ENCODE measurements at places on chromosomes 2 and 18. TPM values are rescaled to one million over a fixed set of nuclear protein-coding genes. Genes with fewer than 3 reads are reported as not detected.

Gene BCL2L11
- polyA plus RNA-seq = 5.4 TPM

Gene GGCX
- 11.4 TPM for polyA plus RNA-seq

Gene NR4A2
- polyA plus RNA-seq = 46.7 TPM

Gene EFHD1
- polyA plus RNA-seq = 0.71 TPM

Gene ZNF24
- polyA plus RNA-seq = 46.4 TPM

Gene FBXO36
- polyA plus RNA-seq = 0.41 TPM

Gene EMX1
- polyA plus RNA-seq = not detected

Gene MC4R
- polyA plus RNA-seq = not detected

Gene MAP3K19
- not detected for polyA plus RNA-seq

- H3K36me3 ChIP-seq = no peaks in the 10 kb centered on the region
- no peaks in the 10 kb centered on the region for H3K4me1 ChIP-seq
- no peak overlapping the region for H3K4me3 ChIP-seq
- H3K27ac ChIP-seq = no peak overlapping the region
- DNase-seq = no peak
Measured at GRCh38 chr18:51824746-51825145, 515.3 kb upstream of the DCC start.

- H3K4me1 ChIP-seq = peaks cover 21% of the 10 kb centered on the region
- no peak overlapping the region for H3K27ac ChIP-seq
- H3K27me3 ChIP-seq = no peaks in the 10 kb centered on the region
- DNase-seq = peak; percentile 11
- no peaks in the 10 kb centered on the region for H3K36me3 ChIP-seq
- H3K4me3 ChIP-seq = no peak overlapping the region
Measured at GRCh38 chr18:56748698-56749268, 97.6 kb downstream of the WDR7 start.

DNA sequence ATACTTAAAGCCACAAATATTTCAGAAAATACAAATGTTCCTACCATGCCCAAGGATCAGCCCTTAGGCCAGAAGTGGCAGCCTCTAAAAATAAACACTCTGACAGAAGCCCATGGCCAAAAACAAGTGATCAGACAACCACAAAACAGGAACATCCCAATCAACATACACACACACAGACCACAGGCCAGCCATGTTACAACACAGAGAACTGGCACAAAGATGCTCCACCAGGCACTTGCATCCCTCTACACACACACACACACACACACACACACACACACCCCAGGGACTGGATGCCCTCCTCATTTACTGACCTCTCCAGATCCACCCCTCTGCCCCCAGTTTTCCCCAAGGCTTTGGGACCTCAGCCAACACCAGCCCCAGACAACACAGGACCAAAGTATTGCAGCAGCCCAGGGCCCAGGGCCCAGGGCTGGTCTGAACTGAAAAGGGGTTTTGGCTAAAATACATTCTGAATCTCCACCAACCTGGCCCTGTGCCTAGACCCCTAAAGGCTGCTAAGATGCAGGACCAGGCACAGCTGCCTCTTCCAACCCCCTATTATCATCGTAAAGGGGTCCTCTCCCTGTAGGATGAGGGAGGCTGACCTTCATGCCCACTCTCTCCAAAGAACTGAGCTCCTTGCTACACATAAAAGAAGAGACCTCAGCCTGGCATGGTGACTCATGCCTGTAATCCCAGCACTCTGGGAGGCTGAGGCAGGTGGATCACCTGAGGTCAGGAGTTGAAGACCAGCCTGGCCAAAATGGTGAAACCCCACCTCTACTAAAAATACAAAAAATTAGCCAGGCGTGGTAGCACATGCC is 151.4 kb downstream of the TNS1 start:
- H3K4me1 ChIP-seq = no peaks in the 10 kb centered on the region
- H3K36me3 ChIP-seq = no peaks in the 10 kb centered on the region
- no peak overlapping the region for H3K4me3 ChIP-seq
- peak overlapping the region; percentile 27 for H3K27ac ChIP-seq
- H3K27me3 ChIP-seq = peaks cover 9% of the 10 kb centered on the region

GRCh38 chr18:23722646-23723045 is 33.4 kb downstream of the LAMA3 start:
- no peaks in the 10 kb centered on the region for H3K4me1 ChIP-seq
- H3K27me3 ChIP-seq = peaks cover 10% of the 10 kb centered on the region
- H3K36me3 ChIP-seq = no peaks in the 10 kb centered on the region
- H3K27ac ChIP-seq = no peak overlapping the region
- no peak overlapping the region for H3K4me3 ChIP-seq
- DNase-seq = no peak

GRCh38 chr18:72502671-72503431 is 41.3 kb downstream of the CBLN2 start:
- H3K36me3 ChIP-seq = no peaks in the 10 kb centered on the region
- no peak for DNase-seq
- H3K4me1 ChIP-seq = no peaks in the 10 kb centered on the region
- H3K4me3 ChIP-seq = no peak overlapping the region

GRCh38 chr2:222797871-222798270 is 63.0 kb upstream of the ACSL3 start:
- H3K27me3 ChIP-seq = peaks cover 2% of the 10 kb centered on the region
- no peaks in the 10 kb centered on the region for H3K4me1 ChIP-seq
- H3K4me3 ChIP-seq = no peak overlapping the region
- no peak overlapping the region for H3K27ac ChIP-seq

DNA sequence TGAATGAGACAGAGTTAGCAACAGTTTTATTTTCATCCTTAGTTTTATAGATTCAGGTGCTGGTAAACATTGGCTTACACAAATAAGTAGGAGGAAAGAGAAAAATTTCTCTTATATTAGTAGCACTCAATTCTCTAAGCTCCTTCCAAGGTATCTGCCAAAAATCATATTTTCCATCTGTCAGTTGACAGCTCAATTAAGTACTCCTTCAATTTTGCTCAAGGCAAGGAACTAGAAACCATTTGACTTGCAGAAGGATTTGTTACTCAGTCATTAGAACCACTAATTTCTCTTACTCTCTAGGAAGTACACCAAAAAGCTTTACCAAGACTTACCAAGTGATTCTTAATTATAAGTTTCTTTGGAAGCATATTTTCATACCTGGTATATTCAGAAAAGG is 101.4 kb upstream of the ATP8B1 start:
- no peak overlapping the region for H3K27ac ChIP-seq
- no peaks in the 10 kb centered on the region for H3K4me1 ChIP-seq
- H3K36me3 ChIP-seq = no peaks in the 10 kb centered on the region
- no peak for DNase-seq

GRCh38 chr18:49015886-49016647 is 65.3 kb upstream of the SMAD7 start:
- no peak for DNase-seq
- H3K4me1 ChIP-seq = no peaks in the 10 kb centered on the region
- H3K4me3 ChIP-seq = no peak overlapping the region
- H3K36me3 ChIP-seq = no peaks in the 10 kb centered on the region

GRCh38 chr2:49719241-49719640 is 564.9 kb upstream of the FSHR start:
- H3K4me1 ChIP-seq = no peaks in the 10 kb centered on the region
- no peak overlapping the region for H3K4me3 ChIP-seq
- no peak overlapping the region for H3K27ac ChIP-seq
- H3K36me3 ChIP-seq = no peaks in the 10 kb centered on the region
- no peak for DNase-seq
- no peaks in the 10 kb centered on the region for H3K27me3 ChIP-seq

- H3K27me3 ChIP-seq = peaks cover 3% of the 10 kb centered on the region
- H3K27ac ChIP-seq = no peak overlapping the region
- no peaks in the 10 kb centered on the region for H3K36me3 ChIP-seq
- no peak for DNase-seq
Measured at GRCh38 chr2:159153463-159153862, 133.0 kb downstream of the WDSUB1 start.

GRCh38 chr18:44727291-44727690 is 46.6 kb downstream of the SETBP1 start:
- peak overlapping the region; percentile 88 for H3K27ac ChIP-seq
- peak overlapping the region; percentile 60 for H3K4me3 ChIP-seq
- no peak for DNase-seq

- H3K4me3 ChIP-seq = no peak overlapping the region
- DNase-seq = no peak
- H3K36me3 ChIP-seq = no peaks in the 10 kb centered on the region
- no peak overlapping the region for H3K27ac ChIP-seq
- no peaks in the 10 kb centered on the region for H3K4me1 ChIP-seq
Measured at GRCh38 chr18:1350931-1351450, 446.3 kb downstream of the ADCYAP1 start.

- no peak overlapping the region for H3K4me3 ChIP-seq
- peaks cover 19% of the 10 kb centered on the region for H3K4me1 ChIP-seq
- no peaks in the 10 kb centered on the region for H3K36me3 ChIP-seq
- H3K27ac ChIP-seq = no peak overlapping the region
Measured at GRCh38 chr2:55163274-55163721, 68.8 kb downstream of the CLHC1 start.

- no peak for DNase-seq
- peaks cover 10% of the 10 kb centered on the region for H3K4me1 ChIP-seq
- H3K4me3 ChIP-seq = no peak overlapping the region
- H3K36me3 ChIP-seq = no peaks in the 10 kb centered on the region
- no peaks in the 10 kb centered on the region for H3K27me3 ChIP-seq
Measured at GRCh38 chr18:58666176-58666575, 5.1 kb upstream of the MALT1 start.

DNA sequence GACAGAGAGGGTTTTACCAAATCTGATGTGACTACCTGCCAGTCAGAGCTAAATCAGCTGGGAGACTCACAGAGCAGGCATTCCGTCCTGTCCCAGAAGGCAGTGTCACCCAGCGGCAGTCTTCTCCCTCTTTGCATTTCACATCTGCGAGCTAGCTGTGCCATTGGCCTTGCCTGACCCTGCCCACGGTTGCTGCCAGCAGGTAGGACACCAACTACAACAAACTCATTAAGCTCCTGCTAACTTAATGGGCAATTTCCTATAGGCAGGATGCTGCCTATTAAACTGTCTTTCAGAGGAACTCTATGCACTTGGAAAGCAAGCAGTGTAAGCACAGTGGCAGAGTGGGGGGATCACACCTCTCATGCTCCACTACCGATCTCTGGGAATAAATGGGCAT is 116.4 kb upstream of the CAPN13 start:
- H3K27ac ChIP-seq = no peak overlapping the region
- no peaks in the 10 kb centered on the region for H3K27me3 ChIP-seq
- DNase-seq = no peak
- no peaks in the 10 kb centered on the region for H3K36me3 ChIP-seq
- no peak overlapping the region for H3K4me3 ChIP-seq
